ENCODE measurements at places on chromosomes 12 and 14.

GRCh38 chr12:75995691-75996090, 35.9 kb downstream of the PHLDA1 start:
- DNase-seq, result no peak

- no peak for DNase-seq
Measured at GRCh38 chr12:132771126-132771838, 9.7 kb upstream of the ANKLE2 start.

DNA sequence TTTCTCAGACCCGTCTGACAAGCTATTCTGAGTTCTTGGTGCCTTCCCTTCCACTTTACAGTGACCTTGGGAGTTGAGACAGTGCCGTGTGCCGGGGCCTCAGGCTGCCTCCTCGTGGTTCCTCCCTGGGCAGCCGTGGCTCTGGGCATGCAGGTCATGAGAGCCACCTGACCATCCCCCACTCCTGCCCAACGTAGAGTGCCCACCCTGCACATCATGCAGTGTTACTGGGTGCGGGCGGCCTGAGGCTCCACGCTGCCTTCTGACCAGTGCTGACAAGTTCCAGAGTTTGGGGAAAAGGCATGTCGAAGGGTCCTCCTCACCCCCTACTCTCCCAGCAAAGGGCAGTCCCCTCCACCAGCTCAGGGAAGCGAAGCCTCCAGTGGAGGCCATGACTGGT, 190.5 kb downstream of the TSPAN9 start:
- DNase-seq, result no peak

DNA sequence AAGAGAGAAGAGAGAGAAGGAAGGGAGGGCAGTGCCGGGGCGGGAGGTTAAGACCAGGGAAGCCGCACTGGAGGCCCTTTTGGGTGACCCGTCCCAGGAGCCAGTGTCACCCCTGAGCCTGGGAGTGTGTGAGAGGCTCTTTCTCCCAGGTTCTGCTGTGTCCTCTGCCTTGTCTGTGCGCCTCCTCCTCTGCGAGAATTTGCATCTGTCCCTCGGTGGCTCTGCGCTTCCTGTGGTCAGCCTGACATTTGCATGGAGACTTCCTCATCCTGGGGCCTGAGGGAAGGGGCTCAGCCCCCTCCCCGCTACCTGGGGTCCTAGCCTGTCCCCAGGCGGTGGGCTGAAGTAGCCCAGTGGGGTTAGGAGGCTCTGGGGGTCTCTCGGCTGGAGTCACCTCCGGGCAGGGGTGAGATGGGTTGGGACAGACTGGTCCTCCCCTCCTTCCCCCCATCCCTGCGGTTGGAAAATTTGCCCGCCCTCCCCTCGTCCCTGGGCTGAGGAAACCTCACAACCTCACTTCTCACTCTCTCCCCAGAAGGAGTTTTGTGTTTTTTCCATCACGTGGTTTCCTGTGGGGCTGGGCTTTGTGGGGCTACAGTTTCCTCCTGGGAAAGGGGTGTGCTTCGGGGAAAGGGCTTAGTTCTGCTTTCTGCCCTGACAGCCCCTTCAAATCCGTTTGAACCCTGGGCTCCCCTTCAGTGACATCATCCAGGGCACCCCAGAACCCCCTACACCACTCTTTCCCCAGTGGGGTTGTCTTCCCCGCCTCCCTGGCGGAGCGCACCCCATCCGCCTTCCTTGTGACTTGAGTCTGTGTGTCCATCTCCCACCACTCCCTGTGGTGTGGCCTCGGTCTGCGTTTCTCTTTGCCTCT, 2.5 kb downstream of the PTPN6 start:
- no peak for DNase-seq

DNA sequence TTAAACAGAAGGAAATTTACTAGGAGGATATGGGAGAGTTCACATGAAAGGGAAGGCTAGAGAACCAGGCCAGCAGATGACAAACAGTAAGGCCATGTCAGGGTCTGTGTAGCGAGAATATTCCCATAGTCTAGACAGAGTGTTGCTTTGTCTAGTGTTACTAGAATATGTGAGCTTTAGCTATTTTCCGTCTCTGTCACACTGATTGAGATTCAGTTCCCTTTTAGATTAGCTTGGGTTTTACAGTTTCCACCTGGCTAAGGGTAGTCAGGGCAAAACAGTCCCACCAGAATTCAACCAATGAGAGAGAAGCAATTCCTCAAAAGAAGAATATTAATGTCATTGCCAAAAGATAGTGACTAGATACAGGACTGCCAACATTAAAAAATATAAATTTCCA, 82.8 kb upstream of the MDM1 start:
- no peak for DNase-seq

GRCh38 chr14:102645746-102646440, 53.4 kb downstream of the RCOR1 start:
- DNase-seq, result no peak

GRCh38 chr14:105484069-105484996, 2.4 kb upstream of the CRIP1 start:
- peak; percentile 53 for DNase-seq

DNA sequence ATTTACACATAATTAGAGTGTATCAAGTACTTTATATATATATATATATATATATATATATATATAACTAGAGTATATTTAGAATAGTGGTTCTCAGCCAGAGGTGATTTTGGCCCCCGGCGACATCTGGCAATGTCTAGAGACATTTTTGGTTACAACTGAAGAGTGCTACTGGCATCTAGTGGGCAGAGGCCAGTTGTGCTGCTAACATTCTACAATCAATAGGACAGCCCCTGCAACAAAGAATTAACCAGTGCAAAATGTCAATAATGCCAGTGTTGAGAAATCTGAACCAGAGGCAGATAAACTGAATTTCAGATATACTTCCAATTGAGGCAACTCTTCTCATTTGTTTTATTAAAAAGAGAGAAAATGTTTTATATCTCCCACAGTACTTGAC, 8.9 kb downstream of the GTF2A1 start:
- DNase-seq, result peak; percentile 37

GRCh38 chr14:87745507-87746118, 247.4 kb downstream of the GALC start:
- DNase-seq, result peak; percentile 37

GRCh38 chr14:68340262-68340661, 452.6 kb downstream of the ZFP36L1 start:
- no peak for DNase-seq
